ENCODE measurements at places on chromosomes 5 and 9.

GRCh38 chr5:53038196-53038847 is 49.2 kb downstream of the ITGA2 start:
- DNase-seq, result no peak

DNA sequence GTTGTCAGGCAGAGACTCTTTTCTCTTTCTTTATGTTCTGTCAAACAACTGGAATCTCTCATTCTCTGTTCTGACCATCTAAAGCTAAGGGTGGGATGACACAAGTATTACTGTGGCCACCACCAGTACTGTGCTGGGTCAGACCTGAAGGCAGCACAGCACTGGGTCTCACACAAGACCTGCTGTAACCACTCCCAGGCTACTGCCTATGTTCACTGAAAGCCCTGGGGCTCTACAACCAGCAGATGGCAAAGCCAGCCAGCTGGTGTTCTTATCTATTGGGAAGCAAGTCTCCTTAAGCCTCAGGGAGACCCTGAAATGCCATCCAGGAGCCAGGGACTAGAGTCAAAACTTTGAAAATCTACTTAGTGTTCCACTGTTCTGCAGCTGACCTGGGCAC is 189.5 kb downstream of the SLCO4C1 start:
- DNase-seq, result no peak

DNA sequence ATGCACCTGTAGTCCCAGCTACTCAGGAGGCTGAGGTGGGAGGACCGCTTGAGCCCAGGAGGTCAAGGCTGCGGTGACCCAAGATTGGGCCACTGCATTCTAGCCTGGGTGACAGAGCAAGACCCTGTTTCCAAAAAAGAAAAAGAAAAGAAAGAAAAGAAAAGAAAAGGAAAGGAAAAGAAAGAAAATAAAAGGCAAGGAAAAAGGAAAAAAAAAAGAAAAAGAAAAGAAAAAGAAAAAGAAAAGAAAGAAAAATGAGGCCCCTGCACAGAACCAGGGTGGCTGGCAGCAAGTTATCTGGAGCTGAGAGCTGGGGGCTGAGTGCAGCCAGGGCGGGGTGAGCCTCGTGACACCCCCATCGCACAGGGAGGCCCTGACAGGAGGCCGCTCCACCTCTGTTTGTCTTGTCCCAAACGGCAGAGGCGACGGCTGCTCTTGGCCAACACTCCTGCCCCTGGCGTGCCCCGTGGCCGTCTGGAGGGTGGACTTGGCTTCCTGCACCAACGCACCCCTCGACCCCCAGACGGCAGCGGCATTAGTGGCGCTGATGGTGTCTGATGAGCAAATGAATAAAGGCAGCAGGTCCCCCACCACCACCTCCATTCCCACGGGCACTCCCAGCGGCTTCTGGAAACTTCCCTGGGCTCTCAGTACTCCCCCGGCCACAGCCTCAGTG is 16.7 kb downstream of the EXD3 start:
- DNase-seq, result no peak

- DNase-seq, result no peak
These were observed 9.6 kb downstream of the SLCO4C1 start for GRCh38 chr5:102286476-102286875.

GRCh38 chr9:107137495-107138202 is 145.4 kb upstream of the RAD23B start:
- no peak for DNase-seq

- DNase-seq, result no peak
These were observed 309.0 kb downstream of the MAN2A1 start for GRCh38 chr5:109998726-109999125.

DNA sequence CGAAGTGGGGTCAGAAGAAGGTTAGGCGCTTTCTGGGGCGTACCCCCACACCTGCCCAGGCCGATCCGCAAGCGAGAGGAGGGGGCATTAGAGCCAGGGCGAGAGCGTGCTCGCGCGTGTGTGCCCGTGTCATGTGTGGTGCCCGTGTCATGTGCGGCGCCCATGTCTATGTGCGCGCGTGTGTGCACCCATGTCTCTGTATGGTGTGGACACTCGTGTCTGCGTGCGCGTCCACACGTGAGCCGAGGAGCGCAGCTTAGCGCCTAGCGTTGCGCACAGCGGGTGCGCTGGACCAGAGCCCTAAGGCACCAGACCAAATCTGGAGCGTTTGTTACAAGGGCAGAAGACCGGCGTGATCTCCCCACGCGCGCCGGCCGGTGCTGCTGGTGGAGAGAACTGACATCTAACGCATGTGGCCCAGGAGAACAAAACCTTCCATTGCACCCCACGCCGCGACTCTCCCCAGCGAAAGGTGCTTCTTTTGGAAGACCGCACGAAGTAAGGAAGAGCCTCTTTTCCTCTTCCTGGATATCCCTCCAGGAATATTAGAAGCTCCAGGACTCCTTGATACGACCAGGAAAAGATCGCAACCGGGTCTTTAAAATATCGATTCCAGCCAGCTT is 644 bp downstream of the NIM1K start:
- no peak for DNase-seq

GRCh38 chr9:108666240-108666784 is 189.5 kb downstream of the ACTL7B start:
- DNase-seq, result peak; percentile 58

GRCh38 chr9:93112116-93112863 is 16.3 kb downstream of the CARD19 start:
- no peak for DNase-seq

DNA sequence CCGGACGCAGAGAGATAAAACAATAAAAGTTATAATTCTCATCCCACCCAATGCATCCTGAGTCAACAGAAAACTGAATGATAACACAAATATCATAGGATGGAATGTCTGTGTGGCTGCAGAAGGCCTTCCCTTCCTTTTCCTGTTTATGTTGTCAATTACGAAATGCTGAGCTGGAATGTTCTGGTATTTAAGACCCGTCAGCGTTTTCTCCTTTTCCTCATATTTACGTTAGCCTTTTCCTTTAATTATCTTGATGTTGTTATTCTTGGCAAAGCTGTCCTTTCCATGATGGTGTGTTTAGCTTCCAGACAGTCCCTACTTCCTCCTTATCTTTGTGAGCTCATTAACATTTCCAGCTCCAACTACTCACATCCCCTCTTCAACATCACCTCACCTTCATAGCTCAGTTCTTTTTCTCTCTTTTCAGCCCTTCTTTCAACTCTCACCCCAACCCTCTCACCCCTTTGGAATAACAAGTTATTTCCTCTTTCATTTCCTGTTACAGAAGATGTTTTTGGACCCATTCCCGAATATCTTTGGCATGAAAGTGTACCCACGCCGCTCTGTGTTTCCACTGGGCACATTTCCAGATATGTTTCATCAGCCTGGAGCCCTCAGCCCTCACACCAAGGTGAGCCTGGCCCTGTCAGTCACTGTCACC is 221.6 kb downstream of the NR2F1-AS1 start:
- no peak for DNase-seq

DNA sequence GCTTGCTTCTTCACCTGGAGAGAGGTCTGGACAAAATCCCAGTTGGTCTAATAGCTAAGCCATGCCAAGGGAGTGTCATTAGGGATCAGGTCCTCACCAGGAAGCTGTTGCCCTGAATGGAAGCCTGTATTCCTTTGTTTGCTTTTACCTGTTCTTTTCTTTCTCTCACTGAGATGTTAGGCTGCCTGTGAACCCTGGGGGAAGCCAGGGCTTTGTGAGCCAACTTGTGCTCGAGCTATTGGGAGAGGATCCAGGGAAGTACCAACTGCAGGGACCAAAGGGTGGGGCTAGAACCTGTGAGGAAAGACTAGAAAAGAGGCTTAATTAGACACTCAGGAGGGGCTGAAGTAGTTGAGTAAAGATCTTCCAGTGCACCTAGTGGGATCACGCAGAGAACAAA is 451.2 kb upstream of the TLE4 start:
- DNase-seq, result no peak

- DNase-seq, result no peak
These were observed 26.9 kb downstream of the COL15A1 start for GRCh38 chr9:98970532-98971041.

DNA sequence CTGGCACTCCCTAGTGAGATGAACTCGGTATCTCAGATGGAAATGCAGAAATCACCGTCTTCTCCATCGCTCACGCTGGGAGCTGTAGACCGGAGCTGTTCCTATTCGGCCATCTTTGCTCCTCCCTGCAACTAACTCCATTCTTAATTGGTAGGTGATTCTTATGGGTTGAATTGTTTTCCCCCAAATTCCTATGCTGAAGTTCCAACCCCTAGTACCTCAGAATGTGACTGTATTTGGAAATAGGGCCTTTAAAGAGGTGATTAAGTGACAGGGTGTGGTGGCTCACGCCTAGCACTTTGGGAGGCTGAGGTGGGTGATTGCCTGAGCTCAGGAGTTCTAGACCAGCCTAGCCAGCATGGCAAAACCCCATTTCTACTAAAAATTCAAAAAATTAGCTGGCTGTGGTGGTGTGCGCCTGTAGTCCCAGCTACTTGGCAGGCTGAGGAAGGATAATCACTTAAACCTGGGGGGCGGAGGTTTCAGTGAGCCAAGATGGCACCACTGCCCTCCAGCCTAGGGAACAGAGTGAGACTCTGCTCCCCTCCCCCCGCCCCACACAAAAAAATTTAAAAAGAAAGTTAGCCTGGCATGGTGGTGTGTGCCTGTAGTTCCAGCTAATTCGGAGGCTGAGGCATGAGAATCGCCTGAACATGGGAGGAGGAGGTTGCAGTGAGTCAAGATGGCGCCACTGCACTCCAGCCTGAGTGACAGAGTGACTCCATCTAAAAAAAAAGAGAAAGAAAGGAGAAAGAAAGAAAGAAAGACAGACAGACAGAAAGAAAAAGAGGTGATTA is 25.2 kb upstream of the FOCAD start:
- no peak for DNase-seq

GRCh38 chr5:61991866-61992265 is 314.1 kb upstream of the KIF2A start:
- no peak for DNase-seq

GRCh38 chr9:6036391-6036790 is 21.0 kb upstream of the RANBP6 start:
- DNase-seq, result no peak

- DNase-seq, result no peak
These were observed 270.7 kb upstream of the MSX2 start for GRCh38 chr5:174453690-174454089.

DNA sequence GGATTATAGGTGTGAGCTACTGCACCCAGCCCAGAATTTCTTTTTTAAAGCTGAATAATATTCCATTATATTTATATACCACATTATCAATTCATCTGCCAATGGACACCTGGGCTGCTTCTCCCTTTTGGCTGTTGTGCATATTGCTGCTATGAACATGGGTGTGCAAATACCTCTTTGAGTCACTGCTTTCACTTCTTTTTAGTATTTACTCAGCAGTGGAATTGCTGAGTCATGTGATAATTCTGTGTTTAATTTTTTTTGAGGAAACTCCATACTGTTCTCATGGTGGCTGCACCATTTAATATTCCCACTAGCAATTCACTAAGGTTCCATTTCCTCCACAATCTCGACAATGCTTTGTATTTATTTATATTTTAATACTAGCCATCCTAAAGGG is 36.1 kb upstream of the KIF4B start:
- DNase-seq, result no peak

DNA sequence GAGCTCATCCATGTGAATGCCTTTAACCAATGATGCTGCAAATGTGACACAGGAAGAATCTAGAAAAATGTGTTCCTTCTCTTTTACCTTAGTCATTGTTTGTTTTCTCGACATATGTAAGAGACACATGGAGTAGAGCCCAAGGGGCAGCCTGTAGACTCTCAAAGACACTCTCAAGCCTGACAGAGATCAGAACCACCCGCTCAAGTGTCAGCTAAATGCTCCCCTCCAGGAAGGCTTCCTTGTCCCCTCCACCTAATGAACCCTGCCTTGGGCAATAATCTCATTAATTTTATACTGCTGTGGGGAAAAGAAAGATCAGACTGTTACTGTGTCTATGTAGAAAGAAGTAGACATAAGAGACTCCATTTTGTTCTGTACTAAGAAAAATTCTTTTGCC is 157.4 kb downstream of the MUSK start:
- DNase-seq, result no peak

DNA sequence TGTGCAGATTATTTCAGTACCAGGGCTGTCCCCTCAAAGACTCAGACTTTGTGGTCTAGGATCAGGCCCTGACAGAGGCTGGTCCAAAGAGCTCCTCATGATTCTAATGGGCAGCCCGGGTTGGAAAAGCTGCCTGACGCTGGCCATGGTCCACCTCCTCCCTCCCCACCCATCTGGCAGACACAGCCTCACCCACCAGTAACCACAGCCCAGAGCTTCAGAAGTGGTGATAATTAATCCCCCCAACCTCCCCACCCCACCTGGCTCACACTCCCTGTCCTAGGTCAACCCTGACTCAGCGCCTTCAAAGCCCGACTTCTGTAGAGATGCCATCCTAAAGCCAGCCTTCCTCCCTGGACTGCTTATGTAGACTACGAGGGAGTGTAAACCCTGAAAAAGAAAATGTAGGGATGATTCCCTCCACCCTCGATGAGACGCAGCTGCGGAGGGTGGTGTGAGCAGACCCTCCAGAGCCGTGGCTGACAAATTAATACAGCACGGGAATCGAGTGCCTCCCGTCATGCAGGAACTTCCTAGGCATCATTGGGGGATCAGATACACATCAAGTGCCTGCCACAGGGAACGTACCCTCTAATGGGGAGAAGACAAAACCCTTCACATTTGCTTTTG is 7.0 kb downstream of the UBE2QL1 start:
- no peak for DNase-seq

GRCh38 chr9:5851445-5851844 is 18.5 kb upstream of the ERMP1 start:
- peak; percentile 47 for DNase-seq

- no peak for DNase-seq
These were observed 51.9 kb downstream of the NEURL1B start for GRCh38 chr5:172692981-172693380.

GRCh38 chr5:15807248-15807647 is 307.3 kb downstream of the FBXL7 start:
- DNase-seq, result no peak

- no peak for DNase-seq
These were observed 63.9 kb downstream of the PCDH1 start for GRCh38 chr5:141814064-141814964.

DNA sequence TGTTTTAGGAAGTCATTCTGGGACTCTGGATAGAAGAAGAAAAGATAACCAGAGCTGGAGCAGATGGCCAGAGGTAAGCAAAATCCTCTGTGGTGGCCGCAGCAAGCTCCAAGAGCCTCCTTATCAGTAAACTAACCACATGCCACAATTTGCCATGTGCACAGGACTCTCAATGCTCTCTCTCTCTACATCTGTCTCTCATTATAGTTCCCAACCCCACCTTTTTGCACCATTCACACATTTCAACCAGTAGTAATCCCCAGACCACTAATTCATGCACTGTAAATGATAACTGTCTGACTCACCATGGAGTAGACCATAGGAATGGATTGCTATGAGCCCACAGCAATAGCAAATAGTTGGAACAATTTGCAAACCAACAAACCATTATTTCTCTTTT is 526.1 kb downstream of the TLR4 start:
- DNase-seq, result no peak

GRCh38 chr9:35790385-35791296 is 750 bp upstream of the NPR2 start:
- DNase-seq, result peak; percentile 55
